Activated CD8-positive, alpha-beta memory T cell treated with anti-CD3 and anti-CD28 coated beads for 24 hours (primary cell): ENCODE measurements at places on chromosomes 4 and X.

- DNase-seq = no peak
Observed at GRCh38 chr4:45453258-45453853, 670.5 kb downstream of the GABRG1 start.

DNA sequence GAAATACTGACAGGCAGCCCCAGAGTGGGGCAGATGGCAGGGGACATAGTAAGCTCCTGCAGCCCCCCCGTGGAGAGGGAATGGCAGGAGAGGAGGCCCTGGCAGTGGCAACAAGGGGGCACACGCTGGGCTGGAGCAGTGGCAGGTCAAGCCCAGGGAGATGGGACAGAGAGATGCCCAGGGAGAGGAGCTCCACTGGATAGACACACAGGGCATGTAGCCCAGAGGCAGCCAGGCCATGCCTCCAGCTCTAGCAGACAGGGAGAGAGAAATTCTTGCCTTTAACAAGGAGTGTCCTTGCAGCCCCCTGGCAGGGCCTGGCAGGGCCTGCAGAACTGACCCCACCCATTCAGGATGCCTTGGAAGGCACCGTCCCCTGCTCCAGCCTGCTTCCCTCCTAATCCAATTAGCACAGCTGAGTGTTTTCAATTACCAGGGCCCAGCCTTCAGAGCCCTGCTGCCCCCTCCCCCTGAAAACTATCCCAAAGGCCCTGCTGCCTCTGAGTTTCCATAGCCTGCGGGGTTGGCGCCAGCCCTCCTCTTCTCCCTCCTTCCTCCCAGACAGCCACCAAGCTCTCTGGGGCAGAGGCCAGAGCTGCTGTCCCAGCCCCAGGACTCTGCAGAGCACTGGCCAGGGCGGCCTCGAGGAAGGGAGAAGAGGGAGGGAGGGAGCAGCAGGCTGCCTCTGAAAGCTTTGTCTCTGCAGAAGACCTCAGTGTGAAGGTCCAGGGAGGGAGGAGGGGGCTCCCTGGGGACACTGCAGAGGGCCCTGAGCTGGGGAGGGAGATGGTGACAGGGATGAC lies 12.5 kb downstream of the L1CAM start:
- no peak for DNase-seq

DNA sequence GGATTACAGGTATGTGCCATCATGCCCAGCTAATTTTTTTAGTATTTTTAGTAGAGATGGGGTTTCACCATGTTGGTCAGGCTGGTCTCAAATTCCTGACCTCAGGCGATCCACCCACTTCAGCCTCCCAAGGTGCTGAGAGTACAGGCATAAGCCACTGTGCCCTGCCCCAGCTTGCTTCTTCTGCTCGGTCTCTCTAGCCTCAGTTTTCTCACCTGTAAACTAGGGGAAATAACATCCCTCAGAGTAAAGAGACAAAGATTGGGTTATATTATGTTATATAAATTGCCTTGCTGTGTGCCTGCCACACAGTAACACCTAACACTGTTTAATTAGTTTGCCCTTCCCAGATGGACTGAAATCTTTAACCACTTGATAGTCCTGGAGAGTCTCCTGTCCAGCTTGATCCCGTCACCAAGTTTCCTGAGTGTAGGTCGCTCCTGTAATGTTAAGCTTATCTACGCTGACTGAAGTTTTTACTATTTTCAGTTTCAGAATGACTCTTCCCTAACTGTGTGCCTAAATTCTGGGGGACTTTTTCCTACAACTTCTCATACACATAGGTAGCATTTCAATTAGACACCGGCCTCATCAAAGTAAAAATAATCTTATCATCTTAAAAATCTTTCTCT lies 412.7 kb upstream of the TENM3 start:
- DNase-seq = no peak

DNA sequence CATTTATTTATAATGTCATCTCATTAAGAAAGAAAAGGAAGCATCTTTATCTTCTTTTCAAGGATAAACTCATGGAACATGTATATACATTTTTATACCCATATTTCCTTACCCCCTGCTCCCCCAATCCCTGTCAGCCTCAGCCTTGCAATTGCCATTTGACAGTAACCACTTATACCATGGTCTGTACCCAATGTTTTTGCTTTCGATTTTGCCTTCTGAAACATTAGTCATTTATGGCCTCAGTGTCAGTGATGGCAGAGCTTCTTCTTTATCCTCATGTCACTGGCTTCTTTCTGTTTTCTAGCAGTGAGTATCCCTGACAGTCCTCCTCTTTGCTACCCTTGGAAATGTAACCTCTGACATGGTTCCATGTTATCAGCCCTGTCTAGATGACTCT lies 228.4 kb downstream of the SPRY1 start:
- DNase-seq = no peak

DNA sequence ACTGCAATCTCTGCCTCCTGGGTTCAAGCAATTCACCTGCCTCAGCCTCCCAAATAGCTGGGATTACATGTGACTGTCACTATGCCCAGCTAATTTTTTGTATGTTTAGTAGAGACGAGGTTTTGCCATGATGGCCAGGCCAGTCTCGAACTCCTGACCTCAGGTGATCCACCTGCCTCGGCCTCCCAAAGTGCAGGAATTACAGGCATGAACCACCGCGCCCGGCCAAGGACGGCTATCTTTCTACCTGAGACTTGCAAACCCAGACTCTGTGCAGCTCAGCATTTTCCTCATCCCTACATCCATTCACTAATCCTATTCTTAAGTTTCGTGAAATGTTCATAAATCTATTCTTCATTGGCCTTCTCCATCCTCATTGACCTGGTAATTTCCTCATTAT lies 330.0 kb downstream of the ANTXR2 start:
- DNase-seq = no peak

DNA sequence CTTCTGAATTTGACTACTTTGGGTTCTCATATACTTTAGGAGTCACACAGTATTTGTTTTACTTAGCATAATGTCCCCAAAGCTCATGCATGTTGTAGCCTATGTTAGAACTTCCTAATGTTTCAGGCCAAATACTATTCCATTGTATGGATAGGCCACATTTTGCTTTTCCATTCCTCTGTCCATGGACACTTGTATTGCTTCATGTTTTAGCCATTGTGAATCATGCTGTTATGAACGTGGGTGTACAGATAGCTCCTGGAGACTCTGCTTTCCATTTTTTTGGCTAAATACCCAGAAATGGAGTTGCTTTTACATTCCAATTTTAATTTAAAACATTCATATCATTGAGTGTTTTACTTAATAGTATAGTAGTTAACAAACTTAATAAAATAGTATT lies 54.5 kb downstream of the HTT start:
- no peak for DNase-seq

DNA sequence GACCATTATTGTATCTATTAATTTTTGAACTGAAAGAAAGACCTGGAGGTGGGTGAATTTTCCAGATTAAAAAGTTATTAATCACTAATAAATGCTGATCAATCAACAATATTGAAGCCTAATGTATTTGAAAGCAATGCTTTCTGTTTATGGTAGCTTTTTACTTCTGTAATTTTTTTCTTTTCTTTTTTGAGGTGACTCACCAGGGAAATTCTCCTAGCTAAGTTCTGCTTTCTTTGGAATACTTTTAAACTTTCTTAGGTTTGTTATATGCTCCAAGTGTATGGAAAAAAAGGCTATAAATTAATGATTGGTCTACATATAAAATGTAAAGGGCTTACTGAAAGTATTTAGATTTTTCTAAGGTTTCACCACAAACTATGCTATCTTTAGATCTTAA lies 94.2 kb downstream of the MBNL3 start:
- DNase-seq = no peak

DNA sequence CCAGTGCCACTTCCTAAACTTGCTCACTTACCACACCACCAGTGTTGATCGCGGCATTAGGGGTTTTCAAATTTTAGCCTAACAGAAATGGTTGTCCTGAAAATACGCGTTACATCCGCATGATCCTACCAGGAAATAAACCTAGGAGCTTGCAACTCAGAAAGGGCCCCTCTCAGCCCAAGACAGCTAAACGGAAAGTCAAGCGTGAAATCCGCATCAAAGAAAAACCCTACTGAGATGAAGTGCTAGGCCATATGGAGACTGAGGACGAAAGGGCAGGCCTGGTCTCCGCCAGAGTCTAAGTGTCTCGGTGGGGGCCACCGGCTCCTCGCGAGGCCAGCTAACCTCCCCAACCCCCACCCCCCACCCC lies 626 bp downstream of the YTHDC1 start:
- DNase-seq = no peak
